Activated naive CD8-positive, alpha-beta T cell treated with anti-CD3 and anti-CD28 coated beads for 36 hours (primary cell): ENCODE measurements at places on chromosomes 5 and 9.

DNA sequence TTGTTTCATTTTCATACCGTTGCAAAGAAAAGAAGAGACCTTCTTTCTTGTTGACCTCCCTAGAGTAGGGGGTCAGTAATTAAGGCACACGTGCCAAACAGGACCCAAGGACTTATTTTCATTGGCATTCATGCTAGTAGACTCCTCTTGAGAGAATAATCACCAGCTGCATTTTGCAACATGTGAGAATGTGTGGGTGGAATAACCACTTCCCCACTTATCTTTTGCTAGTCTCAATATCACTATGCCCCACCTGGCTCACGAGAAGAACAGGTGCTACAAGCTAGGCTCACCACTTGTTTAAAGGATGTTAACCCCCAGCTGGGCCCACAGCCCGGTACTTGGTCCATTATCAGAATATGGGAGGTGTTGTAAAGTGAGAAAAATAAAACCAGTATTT lies 460.7 kb upstream of the MEF2C start:
- H3K4me1 ChIP-seq = peaks cover 9% of the 10 kb centered on the region
- no peaks in the 10 kb centered on the region for H3K36me3 ChIP-seq
- no peaks in the 10 kb centered on the region for H3K27me3 ChIP-seq
- H3K27ac ChIP-seq = no peak overlapping the region
- DNase-seq = peak; percentile 7

GRCh38 chr5:28390341-28390740 lies 1352.0 kb upstream of the CDH9 start:
- no peaks in the 10 kb centered on the region for H3K27me3 ChIP-seq
- no peak for DNase-seq

DNA sequence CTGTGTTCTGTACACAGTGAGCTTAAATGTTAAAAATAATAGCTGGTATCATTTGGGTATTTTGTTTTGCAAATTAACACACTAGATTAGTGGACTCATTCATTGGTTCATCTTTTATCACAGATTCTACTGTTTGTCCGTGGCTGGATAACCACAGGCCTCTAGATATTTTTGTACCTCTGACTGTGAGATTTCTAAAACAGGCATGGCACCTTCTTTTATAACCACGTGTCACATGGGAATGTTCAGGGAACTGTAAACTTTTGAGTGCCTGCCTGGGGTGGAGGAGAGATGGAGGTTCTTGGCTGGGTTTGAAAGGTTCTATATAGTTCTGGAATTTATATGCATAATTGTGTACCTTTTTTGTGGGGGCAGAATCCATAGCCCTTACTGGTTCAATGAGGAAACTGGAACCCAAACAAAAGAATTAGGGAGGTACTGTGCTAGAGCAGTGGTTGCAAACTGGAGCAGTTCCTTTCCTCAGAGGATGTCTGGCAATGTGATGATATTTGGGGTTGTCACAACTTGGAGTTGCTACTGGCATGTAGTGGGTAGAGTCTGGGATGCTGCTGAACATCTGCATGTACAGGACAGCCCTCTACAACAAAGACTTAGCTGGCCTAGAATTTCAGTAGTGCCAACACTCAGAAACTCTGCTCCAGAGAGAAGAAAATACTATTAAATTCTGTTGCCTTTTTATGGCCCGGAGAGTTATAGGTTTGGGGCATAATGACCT lies 16.9 kb downstream of the TLE4 start:
- no peak overlapping the region for H3K27ac ChIP-seq
- no peaks in the 10 kb centered on the region for H3K27me3 ChIP-seq
- peaks cover 43% of the 10 kb centered on the region for H3K36me3 ChIP-seq
- DNase-seq = no peak

DNA sequence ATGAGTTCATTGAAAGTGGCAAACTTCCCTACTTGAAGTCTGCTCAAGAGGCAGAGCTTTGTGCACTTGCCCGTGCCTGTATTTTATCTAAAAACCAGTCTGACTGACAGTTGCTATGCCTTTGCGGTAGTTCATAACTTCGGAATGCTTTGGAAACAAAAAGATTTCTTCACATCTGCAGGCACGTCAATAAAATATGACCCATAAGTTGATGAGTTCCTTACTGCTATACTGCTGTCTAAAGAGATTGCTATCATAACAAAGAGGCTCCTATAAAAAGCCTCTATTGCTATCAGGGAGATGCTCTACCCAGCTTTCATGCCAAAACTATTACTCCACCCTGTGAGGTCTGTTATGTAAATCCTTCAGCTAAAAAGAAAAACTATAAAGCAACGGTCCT lies 25.4 kb upstream of the RNF20 start:
- no peak overlapping the region for H3K4me3 ChIP-seq
- DNase-seq = no peak
- peaks cover 2% of the 10 kb centered on the region for H3K4me1 ChIP-seq
- no peak overlapping the region for H3K27ac ChIP-seq

GRCh38 chr9:13445103-13445500 lies 165.6 kb upstream of the MPDZ start:
- no peak overlapping the region for H3K4me3 ChIP-seq
- no peaks in the 10 kb centered on the region for H3K4me1 ChIP-seq
- H3K36me3 ChIP-seq = no peaks in the 10 kb centered on the region
- H3K27ac ChIP-seq = no peak overlapping the region
- H3K27me3 ChIP-seq = no peaks in the 10 kb centered on the region

GRCh38 chr5:55645304-55645703 lies 66.8 kb downstream of the SLC38A9 start:
- DNase-seq = no peak
- H3K4me3 ChIP-seq = no peak overlapping the region
- peaks cover 6% of the 10 kb centered on the region for H3K4me1 ChIP-seq
- H3K27me3 ChIP-seq = no peaks in the 10 kb centered on the region
- H3K36me3 ChIP-seq = peaks cover 5% of the 10 kb centered on the region
- no peak overlapping the region for H3K27ac ChIP-seq

- H3K4me1 ChIP-seq = no peaks in the 10 kb centered on the region
- no peak overlapping the region for H3K27ac ChIP-seq
- no peak overlapping the region for H3K4me3 ChIP-seq
- peaks cover 41% of the 10 kb centered on the region for H3K36me3 ChIP-seq
- no peaks in the 10 kb centered on the region for H3K27me3 ChIP-seq
- DNase-seq = no peak
These were observed 34.3 kb downstream of the CENPP start for GRCh38 chr9:92360083-92360482.

DNA sequence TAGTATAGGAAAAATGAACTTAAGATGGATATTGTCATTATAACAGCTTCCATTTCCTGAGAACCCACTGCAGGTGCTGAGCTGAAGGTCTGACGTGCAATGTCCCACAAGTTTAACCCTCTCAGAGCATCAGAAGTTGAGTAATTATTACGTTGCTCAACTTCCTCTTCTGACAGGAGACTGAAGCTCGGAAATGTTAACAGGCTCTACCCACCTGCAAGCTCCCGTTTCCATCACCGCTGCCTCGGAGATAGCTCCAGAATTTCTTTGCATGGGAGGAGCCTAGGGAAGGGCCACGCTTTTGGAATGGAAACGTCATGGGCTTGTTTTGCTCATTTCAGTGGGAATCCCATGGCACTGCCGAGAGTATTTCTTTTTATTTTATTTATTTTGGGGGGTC lies 1.0 kb upstream of the NTMT1 start:
- H3K27me3 ChIP-seq = peaks cover 23% of the 10 kb centered on the region
- H3K27ac ChIP-seq = peak overlapping the region; percentile 80
- no peak for DNase-seq
- H3K4me1 ChIP-seq = peaks cover 43% of the 10 kb centered on the region

- peaks cover 4% of the 10 kb centered on the region for H3K27me3 ChIP-seq
- H3K4me3 ChIP-seq = no peak overlapping the region
- peak; percentile 37 for DNase-seq
- H3K27ac ChIP-seq = peak overlapping the region; percentile 62
These were observed 90.1 kb upstream of the DMRT1 start for GRCh38 chr9:751137-752051.
